ENCODE measurements at places on chromosomes 13 and 19.

GRCh38 chr19:8973501-8974091 is 36.6 kb downstream of the MUC16 start:
- no peak for DNase-seq
- no peaks in the 10 kb centered on the region for H3K4me1 ChIP-seq
- H3K36me3 ChIP-seq, result no peaks in the 10 kb centered on the region
- H3K27me3 ChIP-seq, result no peaks in the 10 kb centered on the region
- H3K27ac ChIP-seq, result no peak overlapping the region
- no peak overlapping the region for H3K4me3 ChIP-seq

DNA sequence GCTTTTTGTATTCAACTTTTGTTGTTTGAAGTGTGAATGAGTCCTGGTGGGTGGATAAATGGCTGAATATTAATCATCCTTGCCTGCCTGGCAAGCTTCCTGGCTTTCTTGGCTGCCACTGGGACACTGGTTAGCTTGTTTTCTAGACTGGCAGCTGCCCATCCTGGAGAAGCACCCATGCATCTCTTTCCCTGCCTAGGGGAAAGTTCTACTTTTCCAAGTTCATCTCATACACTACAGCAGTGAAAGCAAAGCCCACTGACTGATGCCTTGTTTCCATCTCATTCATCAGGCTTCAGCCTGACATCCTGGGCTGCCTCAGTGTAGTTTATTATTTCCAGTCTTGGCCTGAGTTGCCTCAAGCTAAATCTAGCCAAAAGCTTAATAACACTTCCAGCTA is 244.8 kb downstream of the PCDH20 start:
- no peaks in the 10 kb centered on the region for H3K27me3 ChIP-seq
- peaks cover 5% of the 10 kb centered on the region for H3K4me1 ChIP-seq
- no peak overlapping the region for H3K4me3 ChIP-seq
- DNase-seq, result no peak
- no peak overlapping the region for H3K27ac ChIP-seq
- no peaks in the 10 kb centered on the region for H3K36me3 ChIP-seq

GRCh38 chr13:41004875-41005693 is 14.0 kb downstream of the ELF1 start:
- peaks cover 50% of the 10 kb centered on the region for H3K4me1 ChIP-seq
- H3K36me3 ChIP-seq, result no peaks in the 10 kb centered on the region
- no peaks in the 10 kb centered on the region for H3K27me3 ChIP-seq
- no peak overlapping the region for H3K27ac ChIP-seq

DNA sequence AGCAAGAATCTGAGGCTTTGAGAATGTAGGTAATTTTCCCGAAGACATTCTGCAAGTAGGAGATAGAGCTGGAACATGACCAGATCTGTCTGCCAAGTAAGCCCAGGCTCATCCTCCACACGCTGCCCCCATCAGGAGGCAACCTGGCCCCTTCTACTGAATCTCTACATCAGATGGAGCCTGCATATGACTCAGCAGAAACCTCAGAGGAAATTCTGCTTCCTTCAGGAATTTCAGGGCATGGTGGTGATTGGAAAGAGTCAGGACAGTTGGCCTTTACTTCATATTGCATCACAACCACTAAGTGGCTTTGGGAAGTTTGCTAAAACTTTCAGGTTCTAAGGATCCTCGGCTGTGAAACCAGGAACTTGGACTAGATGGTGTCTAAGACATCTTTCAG is 85.2 kb downstream of the LRRC63 start:
- no peak overlapping the region for H3K27ac ChIP-seq
- H3K27me3 ChIP-seq, result no peaks in the 10 kb centered on the region
- no peak overlapping the region for H3K4me3 ChIP-seq
- no peak for DNase-seq

DNA sequence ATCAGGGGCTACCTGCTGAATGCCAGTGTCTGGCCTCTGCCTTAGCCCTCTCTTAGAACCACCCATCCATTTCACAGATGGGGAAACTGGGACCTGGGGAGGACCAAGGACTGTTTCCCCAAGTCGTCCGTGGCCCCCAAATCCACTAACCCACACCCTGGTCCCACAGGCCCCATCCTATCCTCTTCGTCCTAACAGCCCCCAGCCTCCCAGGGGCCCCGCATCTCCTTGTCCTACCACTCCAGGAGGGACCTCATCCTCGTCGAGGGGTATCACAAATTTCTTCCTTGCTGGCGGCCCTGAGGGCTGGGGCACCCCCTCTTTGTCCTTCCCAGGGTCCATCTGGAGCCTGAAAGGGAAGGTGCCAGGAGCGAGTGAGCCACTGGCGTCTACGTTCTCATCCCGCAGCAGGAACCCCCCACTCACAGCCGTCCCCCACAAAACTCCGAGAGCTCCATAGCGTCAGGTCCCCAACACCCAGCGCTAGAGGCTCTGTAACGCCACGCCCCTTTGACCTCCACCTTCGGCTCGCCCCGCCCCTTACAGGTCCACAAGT is 606 bp downstream of the ERCC1 start:
- peaks cover 20% of the 10 kb centered on the region for H3K4me1 ChIP-seq
- peak overlapping the region; percentile 59 for H3K4me3 ChIP-seq
- no peaks in the 10 kb centered on the region for H3K27me3 ChIP-seq
- H3K27ac ChIP-seq, result peak overlapping the region; percentile 80
- H3K36me3 ChIP-seq, result peaks cover 11% of the 10 kb centered on the region
- no peak for DNase-seq
